ENCODE measurements at places on chromosomes 5 and 9. TPM values are rescaled to one million over a fixed set of nuclear protein-coding genes. Genes with fewer than 3 reads are reported as not detected.

Gene F2R
- 1.5 TPM for polyA plus RNA-seq

Gene SMIM32
- polyA plus RNA-seq: not detected

Gene NXNL2
- 0.22 TPM for polyA plus RNA-seq

Gene ARHGAP26
- polyA plus RNA-seq: 3.6 TPM

Gene TTF1
- polyA plus RNA-seq: 9.2 TPM

Gene SUSD3
- polyA plus RNA-seq: 0.83 TPM

Gene HSPB3
- 3.2 TPM for polyA plus RNA-seq

Gene BARHL1
- not detected for polyA plus RNA-seq

Gene IFNA2
- polyA plus RNA-seq: not detected

Gene PCDHA13
- polyA plus RNA-seq: not detected

Gene ANGPTL2
- polyA plus RNA-seq: 5.8 TPM

Gene GOLGA2
- 114 TPM for polyA plus RNA-seq

Gene ENTPD2
- 1.5 TPM for polyA plus RNA-seq

Gene FOXD1
- 0.31 TPM for polyA plus RNA-seq

Gene HTR4
- 0.20 TPM for polyA plus RNA-seq

Gene ZDHHC11B
- polyA plus RNA-seq: 5.2 TPM

Gene ELOVL7
- polyA plus RNA-seq: 2.2 TPM

Gene GFRA3
- 0.32 TPM for polyA plus RNA-seq

Gene N4BP3
- 16.9 TPM for polyA plus RNA-seq

Gene BAAT
- polyA plus RNA-seq: not detected

Gene SPATA31D1
- not detected for polyA plus RNA-seq

Gene CARTPT
- not detected for polyA plus RNA-seq

Gene C5orf58
- 0.06 TPM for polyA plus RNA-seq

Gene IFNB1
- polyA plus RNA-seq: not detected

Gene CTXN3
- polyA plus RNA-seq: 0.04 TPM

Gene PCDHB6
- 0.06 TPM for polyA plus RNA-seq

Gene NUP155
- 2.6 TPM for polyA plus RNA-seq

Gene ADAMTS16
- not detected for polyA plus RNA-seq

Gene C5orf46
- polyA plus RNA-seq: not detected

Gene ST6GALNAC4
- 4.6 TPM for polyA plus RNA-seq

Gene RNF183
- 2.3 TPM for polyA plus RNA-seq

Gene FCN2
- polyA plus RNA-seq: 0.16 TPM

Gene CARD9
- polyA plus RNA-seq: 1.8 TPM

Gene IL3
- not detected for polyA plus RNA-seq

Gene PCDHGA3
- polyA plus RNA-seq: 0.08 TPM

Gene CCDC180
- polyA plus RNA-seq: 1.6 TPM

Gene KLF4
- polyA plus RNA-seq: 49.8 TPM

Gene SPINK6
- 0.06 TPM for polyA plus RNA-seq

Gene AOPEP
- 111 TPM for polyA plus RNA-seq

Gene ZNF300
- polyA plus RNA-seq: 4.0 TPM

Gene CER1
- polyA plus RNA-seq: not detected

Gene ZDHHC21
- polyA plus RNA-seq: 6.7 TPM

Gene TLR4
- 0.47 TPM for polyA plus RNA-seq

Gene DDX4
- polyA plus RNA-seq: not detected

Gene NMUR2
- 0.06 TPM for polyA plus RNA-seq

Gene SLC6A7
- not detected for polyA plus RNA-seq

Gene MAT2B
- polyA plus RNA-seq: 26.9 TPM
